ENCODE measurements at places on chromosomes 16 and 17.

DNA sequence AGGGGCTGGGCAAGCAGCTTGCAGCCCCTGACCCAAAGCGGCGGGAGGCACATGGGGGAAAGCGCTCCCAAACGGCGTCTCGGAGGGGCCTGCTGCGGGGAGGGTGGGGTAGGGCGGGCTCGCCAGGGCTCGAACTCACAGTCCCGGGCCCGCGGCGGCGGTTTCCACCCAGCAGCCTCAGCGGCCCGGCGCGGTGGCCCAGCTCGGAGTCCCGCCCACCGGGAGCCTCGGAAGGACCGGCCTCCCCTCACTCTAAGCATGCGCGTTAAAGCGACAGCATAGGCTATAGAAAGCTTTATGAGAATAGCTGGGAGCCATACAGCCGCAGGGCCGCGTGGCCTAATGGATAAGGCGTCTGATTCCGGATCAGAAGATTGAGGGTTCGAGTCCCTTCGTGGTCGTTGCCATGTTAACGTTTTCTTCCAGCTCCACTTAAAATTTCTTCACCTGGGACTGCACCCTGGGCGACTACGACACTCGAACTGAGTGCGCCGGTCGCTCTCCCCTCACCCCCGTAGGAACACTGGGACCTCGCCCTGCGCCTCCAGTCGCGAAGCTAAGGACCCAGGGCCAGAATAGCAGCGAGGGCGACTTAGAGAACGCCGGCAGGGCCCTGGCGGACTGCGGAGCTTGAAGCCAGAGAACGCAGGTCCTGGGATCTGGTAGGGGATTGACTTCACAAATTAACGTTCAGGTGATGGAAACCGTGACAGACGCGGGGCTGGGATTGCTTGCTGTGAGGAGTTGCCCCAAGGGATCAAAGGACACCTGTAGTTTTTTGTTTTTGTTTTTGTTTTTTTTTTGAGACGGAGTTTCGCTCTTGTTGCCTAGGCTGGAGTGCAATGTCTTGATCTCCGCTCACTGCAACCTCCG, 15.8 kb downstream of the ZNF213 start:
- peak; percentile 86 for DNase-seq

DNA sequence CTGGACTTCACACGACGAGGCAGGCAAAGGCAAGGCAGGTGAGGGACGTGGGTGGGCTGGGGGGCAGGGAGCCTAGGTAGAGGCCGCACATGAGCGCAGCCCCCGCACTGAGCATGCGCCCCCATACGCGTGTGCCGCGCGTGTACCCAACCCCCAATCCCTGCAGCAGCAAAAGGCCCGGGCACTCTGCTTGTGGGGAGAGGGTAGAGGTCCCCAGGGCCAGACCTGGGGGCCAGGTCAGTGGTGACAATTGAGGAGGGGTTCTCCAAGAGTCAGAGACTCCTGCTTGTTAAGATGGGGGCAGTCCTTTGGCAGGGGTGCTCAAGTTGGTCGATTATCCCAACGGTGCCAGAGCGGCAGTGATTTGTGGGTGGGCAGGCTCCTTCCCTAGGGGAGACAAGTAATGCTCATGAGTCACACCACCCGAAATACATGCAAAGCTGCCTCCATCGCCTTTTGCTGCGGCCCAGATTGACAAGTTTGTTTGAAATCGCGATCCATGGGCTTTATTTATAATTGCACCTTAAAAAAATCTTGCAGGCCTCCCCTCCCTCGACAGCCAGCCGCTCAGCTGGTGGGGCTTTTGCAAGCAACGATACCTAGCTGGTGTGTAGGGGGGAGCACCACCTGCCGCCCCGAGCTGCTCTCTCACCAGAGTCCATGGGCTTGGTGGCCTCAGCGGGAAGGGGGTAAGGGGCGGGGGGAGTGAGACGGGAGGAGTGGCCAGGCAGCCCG, 1.1 kb upstream of the GIT1 start:
- DNase-seq: no peak

- DNase-seq: no peak
Measured at GRCh38 chr17:50710025-50710424, 2.3 kb upstream of the ANKRD40 start.

- peak; percentile 55 for DNase-seq
Measured at GRCh38 chr17:68182940-68183551, 64.8 kb upstream of the AMZ2 start.

DNA sequence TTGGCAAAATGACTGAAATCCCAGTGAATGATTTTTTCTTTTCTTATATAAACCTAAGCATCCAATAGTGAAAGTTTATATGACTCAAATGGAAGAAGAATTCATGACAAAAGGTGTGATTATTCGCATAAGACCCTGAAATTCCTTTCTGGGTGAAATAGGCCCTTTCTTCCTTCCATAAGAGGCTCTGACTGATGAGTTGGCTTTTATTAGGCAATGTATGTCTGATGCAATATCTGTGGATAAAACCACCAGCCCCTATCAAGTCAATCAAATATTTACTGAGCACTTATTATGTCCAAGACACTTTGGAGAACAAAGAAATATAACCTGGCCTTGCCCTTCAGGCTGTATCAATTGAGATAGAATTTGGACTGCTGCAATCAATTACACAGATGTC, 316.6 kb downstream of the CDH13 start:
- DNase-seq: no peak

GRCh38 chr17:29789196-29790170, 140.5 kb downstream of the SSH2 start:
- no peak for DNase-seq
